ENCODE measurements at places on chromosomes 2 and 18. TPM values are rescaled to one million over a fixed set of nuclear protein-coding genes. Genes with fewer than 3 reads are reported as not detected.

Gene HOXD12
- total RNA-seq: not detected

GRCh38 chr2:620004-620403 lies 57.2 kb downstream of the TMEM18 start:
- H3K27ac ChIP-seq: no peak overlapping the region
- no peaks in the 10 kb centered on the region for H3K36me3 ChIP-seq
- H3K27me3 ChIP-seq: peaks cover 4% of the 10 kb centered on the region
- H3K4me1 ChIP-seq: no peaks in the 10 kb centered on the region
- H3K4me3 ChIP-seq: no peak overlapping the region

GRCh38 chr2:142179686-142180085 lies 48.9 kb upstream of the LRP1B start:
- H3K4me3 ChIP-seq: no peak overlapping the region
- no peak overlapping the region for H3K27ac ChIP-seq
- H3K4me1 ChIP-seq: no peaks in the 10 kb centered on the region
- no peaks in the 10 kb centered on the region for H3K36me3 ChIP-seq

DNA sequence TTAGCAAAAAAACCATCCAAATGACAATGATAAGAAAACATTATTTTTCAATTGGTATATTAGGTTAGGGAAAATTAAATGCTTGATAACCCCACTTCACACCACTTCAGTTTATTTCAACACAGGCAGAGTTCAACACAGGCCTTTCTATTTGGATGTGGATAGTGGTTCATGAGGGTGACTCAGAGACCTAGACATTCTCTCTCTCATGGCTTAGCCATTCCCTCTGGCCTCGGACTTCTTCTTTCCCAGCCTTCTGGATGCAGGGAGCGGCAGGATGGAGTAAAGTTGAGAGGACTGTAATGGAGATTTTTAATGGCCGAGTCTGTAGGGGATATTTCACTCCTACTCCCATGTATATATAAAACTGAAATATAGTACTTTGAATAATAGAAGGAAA lies 109.7 kb downstream of the CTNNA2 start:
- H3K4me3 ChIP-seq: no peak overlapping the region
- no peaks in the 10 kb centered on the region for H3K27me3 ChIP-seq
- no peak overlapping the region for H3K27ac ChIP-seq
- no peaks in the 10 kb centered on the region for H3K4me1 ChIP-seq

DNA sequence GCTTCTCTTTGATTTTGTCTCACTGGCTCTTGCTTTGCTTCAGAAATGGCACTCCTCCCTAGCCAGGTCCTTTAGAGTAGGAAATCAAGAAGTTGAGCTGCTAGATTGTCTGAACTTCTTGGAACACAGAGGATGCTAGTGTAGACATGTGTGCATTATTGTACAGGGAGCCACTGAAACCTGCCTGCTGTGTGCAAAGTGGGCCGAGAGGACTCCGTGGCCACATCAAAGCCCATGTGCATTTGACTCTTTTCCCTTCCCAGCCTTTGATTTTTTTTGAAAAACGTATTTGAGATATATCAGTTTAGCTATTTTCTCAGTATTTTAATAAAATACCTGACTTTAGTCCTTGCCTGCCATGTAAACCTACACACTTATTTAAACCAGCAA lies 83.1 kb downstream of the TMEM247 start:
- H3K4me3 ChIP-seq: no peak overlapping the region
- peaks cover 19% of the 10 kb centered on the region for H3K4me1 ChIP-seq
- H3K27ac ChIP-seq: no peak overlapping the region
- no peaks in the 10 kb centered on the region for H3K27me3 ChIP-seq
- H3K36me3 ChIP-seq: peaks cover 20% of the 10 kb centered on the region
- DNase-seq: no peak

Data from activated T-helper 2 cell treated with anti-CD3 and anti-CD28 coated beads, Interferon-gamma antibody, Interleukin-2, Interleukin-4, amounts not matched to agents 10 μg/mL and 5 μg/mL and 100 μg/mL, durations not matched to agents 14 hours and 24 hours and 36 hours (primary cell).